ENCODE measurements at places on chromosomes 7 and 10.

DNA sequence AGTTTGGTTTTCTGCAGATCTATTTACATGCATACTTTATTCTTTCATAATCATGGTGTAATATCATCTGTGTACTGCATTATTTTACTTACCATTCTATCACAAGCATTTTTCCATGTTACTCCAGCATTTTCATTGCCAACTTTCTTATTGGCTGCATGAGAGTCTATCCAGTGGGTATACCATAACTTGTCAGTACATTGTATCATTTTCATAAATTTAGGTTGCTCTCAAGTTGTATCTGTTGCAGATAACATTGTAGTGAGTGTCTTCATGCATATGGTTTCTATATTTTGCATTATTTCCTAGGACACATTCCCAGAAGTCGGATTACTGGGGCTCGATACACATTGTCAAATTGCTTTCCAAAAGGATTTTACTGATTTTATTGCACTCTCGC lies 87.2 kb upstream of the INSYN2A start:
- DNase-seq = peak; percentile 18

DNA sequence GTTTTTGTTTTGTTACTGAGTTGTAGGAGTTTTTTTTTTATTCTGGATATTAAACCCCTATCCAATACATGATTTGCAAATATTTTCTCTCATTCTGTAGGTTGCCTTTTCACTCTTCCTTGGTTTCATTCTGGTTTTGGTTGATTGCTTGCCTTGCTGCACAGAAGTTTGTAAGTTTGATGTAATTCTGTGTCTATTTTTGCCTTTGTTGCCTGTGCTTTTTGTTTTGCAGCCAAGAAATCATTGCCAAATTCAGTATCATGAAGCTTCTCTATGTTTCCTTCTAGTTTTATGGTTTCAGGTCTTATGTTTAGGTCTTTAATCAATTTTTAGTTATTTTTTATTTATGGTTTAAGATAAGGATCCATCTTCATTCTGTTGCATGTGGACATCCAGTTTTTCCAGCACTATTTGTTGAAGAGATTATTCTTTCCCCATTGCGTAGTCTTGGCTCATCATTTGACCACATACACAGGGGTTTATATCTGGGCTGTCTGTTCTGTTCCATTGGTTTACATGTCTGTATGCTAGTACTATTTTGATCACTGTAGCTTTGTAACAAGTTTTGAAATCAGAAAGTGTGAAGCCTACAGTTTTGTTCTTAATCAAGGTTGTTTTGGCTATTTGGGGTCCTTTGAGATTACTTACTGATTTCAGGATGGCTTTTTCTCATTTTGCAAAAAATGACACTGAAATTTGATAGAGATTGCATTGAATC lies 26.4 kb downstream of the BMPR1A start:
- no peak for DNase-seq

GRCh38 chr10:52961323-52961722 lies 188.7 kb upstream of the MBL2 start:
- DNase-seq = no peak

GRCh38 chr7:55307123-55307916 lies 57.8 kb upstream of the LANCL2 start:
- no peak for DNase-seq

GRCh38 chr10:129792141-129792540 lies 171.9 kb downstream of the EBF3 start:
- DNase-seq = no peak

- no peak for DNase-seq
Measured at GRCh38 chr7:13524076-13524475, 465.4 kb downstream of the ETV1 start.

- DNase-seq = no peak
Measured at GRCh38 chr7:157637216-157637949, 300.6 kb downstream of the DNAJB6 start.

DNA sequence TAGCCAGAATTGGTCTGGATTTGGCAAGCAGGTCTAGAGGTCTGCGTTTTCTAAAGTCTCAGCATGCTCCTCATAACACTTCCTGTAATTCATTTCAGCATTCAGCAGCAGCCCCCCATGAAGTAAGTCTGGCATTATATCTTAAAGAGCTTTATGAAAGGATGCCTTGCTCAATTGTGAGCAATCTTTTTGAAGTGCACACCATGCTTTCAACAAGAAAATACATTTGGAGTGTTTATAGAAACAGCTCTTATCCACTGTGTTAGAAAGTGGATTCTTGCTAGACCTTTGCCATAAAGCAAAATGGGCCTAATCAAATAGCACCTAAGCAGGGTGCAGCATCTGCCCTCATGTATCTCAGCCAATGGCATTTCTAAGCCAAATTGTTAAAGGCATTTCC lies 378.0 kb upstream of the AKR1E2 start:
- peak; percentile 32 for DNase-seq

DNA sequence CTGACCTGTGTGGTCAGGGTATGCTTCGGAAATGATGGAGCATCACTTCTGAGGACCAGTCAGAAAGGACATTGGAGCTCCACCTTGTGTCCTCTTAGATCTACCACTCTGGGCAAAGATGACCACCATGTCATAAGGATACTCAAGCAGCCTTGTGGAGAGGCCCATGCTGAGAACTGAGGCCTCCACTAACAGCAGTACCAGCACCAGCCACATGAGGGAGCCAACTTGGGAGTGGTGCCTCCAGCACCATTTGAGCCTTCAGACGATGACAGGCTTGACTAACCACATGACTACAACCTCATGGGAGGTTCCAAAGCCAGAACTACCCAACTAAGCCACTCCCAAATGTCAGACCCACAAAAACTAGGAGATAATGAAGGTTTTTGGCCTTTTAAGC lies 116.0 kb downstream of the NPTX2 start:
- peak; percentile 8 for DNase-seq

DNA sequence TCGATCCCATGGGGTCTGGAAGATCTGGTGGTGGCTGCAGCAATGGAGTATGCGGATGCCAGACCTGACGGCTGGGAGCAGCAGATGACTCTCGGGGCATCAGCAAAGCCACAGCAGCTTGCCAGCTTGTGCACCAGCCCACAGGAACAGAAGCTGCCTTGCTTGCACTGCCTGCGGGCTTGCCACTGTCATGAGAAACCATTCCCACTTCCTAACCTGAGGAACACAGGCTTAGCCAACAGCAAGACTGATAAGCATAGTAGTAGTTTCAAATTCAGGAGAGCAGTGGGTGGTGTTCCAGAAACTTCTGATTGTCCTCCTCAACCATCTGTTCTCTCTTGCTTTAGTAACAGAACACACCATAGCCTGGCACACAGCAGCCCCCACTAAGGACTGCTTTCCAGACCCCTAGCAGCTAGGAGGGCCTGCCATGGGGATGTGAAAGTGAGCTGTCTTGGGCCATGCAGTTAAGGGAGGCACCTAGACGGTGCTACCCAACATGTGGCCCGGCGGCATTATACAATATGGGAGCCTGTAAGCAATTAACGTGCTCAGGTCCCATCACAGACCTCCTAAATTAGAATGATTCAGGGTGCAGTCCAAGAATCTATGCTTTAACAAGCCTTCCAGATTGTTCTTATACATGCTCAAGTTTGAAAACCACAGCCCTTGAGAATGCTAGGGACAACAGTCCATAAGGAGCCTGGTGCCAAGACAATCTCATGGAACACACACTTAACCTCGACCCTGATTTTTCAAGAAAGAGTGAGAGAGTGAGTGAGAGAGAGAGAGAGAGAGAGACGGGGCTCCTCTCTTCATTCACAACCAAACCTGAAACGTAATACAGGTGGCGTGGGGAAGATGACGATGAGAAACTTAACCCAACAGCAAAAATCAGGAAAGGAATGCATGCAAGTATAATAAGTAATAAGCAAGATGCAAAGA lies 7.1 kb downstream of the ANXA11 start:
- no peak for DNase-seq

GRCh38 chr7:98341106-98341505 lies 59.6 kb downstream of the BRI3 start:
- peak; percentile 79 for DNase-seq

DNA sequence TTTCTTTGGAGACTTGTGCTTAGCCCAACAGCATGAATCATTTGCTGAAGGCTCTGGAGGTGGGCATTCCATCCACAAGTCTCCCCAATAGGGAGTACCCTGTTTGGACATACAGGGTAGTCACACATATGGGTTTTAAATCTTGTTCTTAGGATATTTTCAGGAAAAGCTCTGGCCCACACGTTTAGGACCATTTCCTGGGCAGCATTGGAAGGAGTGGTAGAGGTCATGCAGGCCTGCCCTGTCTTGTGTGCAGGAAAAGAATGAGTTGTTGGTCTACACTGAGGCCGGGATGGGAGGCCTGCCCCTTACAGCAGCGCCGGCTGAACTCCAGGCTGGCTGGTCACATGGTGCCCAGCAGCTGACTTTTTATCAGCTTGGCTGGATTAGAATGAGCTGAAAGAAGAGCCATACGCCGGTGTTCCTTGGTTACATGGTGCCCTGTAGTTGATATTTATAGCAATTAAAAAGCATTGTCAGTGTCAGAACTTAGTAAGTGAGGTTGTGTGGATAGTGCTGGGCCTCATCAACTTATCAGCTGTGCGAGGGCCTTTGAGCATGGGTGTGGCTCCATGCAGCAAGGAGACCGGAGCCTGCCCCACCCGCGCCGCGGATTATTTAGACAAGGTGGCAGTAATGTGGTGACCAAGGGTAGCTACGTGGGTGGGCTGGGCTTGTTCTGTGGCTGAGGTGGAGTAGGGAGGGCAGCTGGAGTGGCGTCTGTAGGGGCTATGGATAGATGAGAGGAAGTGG lies 28.6 kb downstream of the OGDH start:
- DNase-seq = no peak

DNA sequence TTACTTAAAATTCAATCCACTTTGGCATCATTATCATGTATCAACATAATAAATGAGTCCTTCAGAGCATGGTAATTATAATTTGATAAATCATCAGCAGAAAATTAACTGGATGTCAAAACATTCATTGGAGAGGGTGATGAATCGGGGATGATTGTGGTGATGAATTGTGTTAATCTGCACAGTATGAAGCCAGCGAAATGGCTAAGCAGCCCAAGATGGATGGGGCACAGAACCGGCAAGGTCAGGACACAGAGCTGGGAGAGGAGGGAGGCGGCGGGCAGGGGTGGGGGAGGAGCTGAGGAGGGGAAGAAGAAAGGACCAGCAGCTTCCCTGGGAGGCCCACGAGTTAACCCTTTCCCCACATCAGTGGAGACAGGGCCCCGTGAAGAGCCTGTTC lies 536.1 kb downstream of the LRMDA start:
- no peak for DNase-seq

- no peak for DNase-seq
Measured at GRCh38 chr7:90465816-90466215, 3.6 kb upstream of the PTTG1IP2 start.

GRCh38 chr10:10676972-10677371 lies 340.7 kb upstream of the CELF2 start:
- peak; percentile 35 for DNase-seq

GRCh38 chr10:2897619-2898508 lies 169.5 kb upstream of the PFKP start:
- DNase-seq = no peak

DNA sequence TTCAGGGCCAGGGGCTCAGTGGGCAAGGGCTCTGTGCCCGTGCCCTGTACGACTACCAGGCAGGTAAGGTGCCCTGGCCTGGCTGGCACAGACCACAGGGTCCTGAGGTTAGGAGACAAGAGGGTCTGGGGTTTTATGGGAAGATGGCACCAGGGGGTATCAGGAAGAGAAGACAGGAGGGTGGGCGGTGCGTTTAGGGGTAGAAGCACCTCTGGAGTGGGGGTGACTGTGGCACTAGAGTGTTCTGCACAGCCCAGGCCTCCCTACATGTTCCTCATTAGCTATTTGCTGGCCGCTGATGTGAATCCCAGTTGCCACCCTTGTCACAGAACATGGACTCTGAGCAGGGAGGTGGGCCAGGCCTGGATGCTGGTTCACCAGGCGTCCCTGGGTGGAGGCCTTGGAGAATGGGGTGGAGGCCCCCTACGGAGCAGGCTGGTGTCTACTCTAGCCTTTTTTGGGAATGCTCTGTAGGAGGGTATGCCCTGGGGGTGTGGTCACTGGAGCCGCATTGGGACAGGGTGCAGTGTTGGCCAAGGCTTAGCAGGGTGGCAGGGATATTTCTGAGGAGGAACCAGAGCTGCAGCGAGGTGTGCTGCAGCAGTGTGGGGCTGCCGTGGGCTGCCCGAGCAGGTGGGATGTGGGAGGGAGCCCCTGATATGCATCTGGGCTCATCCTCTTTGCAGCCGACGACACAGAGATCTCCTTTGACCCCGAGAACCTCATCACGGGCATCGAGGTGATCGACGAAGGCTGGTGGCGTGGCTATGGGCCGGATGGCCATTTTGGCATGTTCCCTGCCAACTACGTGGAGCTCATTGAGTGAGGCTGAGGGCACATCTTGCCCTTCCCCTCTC lies 5.0 kb downstream of the PGAM2 start:
- DNase-seq = no peak

DNA sequence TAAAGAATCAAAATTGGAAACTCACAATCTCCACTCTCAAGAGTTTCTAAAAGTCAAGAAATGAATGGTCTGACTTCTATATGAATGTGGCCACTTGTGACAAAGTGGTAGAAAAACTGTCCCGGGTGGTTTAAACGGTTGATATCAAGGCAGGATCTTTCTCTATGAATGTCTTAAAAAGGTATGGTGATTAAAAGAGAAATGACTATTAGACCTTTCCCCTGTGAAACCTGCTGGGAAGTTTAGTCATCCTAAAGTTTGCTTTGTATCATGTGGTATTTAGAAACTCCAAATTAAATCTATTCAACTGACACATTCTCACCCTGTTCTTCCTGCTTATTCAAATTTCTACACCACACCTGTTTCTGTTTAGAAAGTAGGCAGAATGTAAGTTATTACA lies 492.5 kb downstream of the XPNPEP1 start:
- DNase-seq = no peak

- no peak for DNase-seq
Measured at GRCh38 chr7:152177681-152178404, 152.4 kb downstream of the GALNT11 start.

DNA sequence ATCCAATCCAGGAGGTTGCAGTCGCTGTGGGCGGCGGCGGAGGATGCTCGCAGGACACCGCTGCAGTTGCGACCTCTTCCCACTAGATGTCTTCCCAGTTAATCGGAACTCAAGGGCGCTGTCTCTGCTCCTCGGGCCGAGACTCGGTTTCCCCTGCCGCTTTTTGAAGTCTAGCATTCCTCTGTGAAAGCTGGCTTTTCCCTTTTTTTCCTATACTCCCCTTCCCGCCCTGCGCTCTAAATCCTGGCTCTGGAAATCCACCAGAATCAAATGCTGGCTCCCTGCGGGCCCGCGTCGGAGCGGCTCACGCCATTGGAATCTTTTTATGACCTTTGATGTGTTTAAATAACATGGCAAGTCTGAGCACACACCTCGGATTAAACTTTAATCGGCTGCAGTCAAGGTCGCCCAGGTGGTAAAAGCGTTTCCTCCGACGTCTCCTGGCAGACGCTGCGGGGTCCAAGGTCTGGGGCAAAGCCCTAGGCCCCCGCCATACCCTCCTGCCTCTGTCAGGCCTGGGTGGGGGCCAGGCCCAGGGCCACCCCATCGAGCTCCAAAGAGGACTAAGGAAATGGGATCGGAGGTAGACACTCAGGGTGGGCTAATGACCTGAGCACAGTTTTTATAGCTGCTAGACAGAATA lies 10.7 kb upstream of the HOXA13 start:
- peak; percentile 39 for DNase-seq

GRCh38 chr7:104820836-104821535 lies 193.0 kb upstream of the KMT2E start:
- DNase-seq = no peak

- no peak for DNase-seq
Measured at GRCh38 chr10:58851606-58852005, 324.8 kb upstream of the PHYHIPL start.

- DNase-seq = peak; percentile 55
Measured at GRCh38 chr7:130369831-130370550, 10.3 kb upstream of the CPA1 start.

- no peak for DNase-seq
Measured at GRCh38 chr7:78396210-78396609, 597.6 kb downstream of the PHTF2 start.

All from fibroblast of skin of abdomen (primary cell).